ENCODE measurements at places on chromosomes 2 and 18.

GRCh38 chr2:69639266-69639665 is 4.3 kb downstream of the AAK1 start:
- no peak for DNase-seq

DNA sequence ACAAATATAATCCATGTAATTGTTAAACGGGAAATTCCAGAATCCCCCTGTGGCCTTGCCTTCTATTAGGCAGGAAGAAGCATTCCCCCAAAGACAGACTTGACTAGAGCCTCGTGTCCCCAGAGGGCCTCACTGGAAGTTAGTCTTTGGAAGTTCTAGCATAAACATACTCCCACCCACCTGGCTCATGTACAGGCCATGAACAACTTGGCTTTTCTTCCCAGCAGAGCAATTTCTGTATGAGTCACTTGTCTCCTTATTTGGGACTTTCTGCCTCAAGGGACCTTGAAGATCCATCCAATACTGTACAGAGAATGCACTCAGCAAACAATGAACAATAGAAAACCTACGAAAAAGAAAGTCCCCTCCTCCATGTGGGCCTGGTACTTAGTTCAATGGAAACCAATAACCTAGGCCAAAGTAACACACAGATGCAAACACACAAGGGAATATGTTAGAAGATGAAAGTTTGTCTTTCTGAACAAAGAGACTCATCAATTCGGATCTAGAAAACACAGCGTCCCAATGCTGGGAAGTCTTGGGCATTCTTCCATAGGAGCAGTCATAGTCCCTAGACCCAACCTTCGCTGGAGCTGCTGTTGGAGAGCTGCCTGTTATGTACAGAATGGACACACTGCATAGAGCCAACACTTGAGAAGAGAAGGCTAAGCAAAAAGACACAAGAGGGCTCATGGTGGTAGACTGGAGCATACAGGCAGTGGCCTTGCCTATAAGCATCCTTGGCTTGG is 303.5 kb downstream of the HRH4 start:
- no peak for DNase-seq

DNA sequence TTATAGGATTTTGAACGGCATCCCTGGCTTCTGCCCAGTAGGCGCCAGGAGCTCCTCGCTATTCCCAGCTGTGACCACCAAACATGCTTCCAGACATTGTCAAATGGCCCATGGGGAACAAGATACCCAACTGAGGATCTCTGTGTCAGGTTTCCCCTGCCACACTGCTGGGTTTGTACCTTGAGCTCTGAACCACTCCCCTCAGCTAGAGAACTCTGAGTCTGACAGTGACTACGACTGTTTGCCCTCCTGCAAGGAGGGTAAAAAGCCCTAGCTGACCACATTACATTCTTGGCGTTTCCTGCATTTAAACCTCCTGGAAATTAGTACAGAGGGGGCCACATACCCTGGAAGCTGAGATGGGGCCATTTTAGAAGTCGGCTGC is 12.4 kb downstream of the LRRFIP1 start:
- DNase-seq = no peak

DNA sequence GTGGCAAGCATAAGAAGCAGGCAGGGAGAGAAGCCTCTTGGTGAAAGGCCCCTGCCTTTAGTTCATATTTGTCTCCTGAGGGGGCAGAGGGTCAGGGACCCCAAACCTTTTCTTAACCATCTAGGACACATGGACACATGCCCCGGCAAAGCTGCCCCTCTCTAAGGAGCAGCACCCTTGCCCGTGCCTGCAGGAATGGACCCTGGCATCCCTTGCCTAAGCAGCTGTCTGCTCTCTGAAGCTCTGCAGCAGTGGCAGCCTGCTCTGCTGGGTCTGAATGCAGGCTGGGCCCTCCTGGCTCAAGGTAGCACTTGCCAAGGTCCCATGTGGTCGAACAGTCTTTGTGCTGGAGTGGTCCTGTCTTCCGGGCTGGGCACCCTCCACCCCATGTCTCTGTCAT is 174.4 kb downstream of the CELF4 start:
- no peak for DNase-seq

- no peak for DNase-seq
Measured at GRCh38 chr2:169448316-169448715, 31.0 kb upstream of the BBS5 start.

DNA sequence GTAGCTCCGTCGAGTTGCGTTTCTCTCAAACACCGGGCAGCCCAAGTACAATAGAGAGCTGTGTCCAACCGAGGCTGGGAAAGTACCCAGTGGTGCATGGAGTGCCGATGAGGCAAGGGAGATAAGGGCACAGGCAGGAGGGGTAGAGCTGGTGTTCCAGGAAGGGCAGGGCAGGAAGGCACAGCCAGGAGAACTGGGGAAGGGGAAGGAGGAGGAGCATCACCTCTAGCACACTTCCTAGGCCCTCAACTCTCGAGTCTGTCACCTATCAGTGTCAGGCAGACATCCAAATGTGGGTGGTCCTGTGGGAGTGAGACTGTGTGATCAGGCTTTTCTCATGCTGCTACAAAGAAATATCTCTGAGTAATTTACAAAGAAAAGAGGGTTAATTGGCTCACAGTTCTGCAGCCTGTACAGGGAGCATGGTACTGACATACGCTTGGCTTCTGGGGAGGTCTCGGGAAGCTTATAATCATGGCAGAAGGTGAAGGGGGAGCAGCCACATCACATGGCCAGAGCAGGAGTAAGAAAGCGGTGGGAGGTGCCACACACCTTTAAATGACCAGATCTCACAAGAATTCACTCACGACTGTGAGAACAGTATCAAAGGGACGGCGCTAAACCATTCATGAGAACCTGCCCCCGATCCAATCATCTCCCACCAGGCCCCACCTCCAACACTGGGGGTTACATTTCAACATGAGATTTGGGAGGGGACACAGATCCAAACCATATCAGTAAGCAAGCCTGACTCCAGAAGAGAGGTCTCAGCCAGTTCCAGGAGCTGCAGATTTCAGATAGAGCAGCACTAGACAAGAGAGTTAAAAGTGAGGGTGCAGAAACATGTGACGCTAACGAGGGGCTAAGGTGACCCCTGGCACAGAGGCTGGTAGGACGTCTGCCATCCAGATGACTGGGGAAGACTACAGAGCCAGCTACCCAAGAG is 75.7 kb downstream of the MBOAT2 start:
- DNase-seq = no peak

- no peak for DNase-seq
Measured at GRCh38 chr2:133316557-133316956, 251.7 kb downstream of the NCKAP5 start.

GRCh38 chr2:102122115-102122514 is 20.4 kb upstream of the IL1R1 start:
- no peak for DNase-seq
